ENCODE measurements at places on chromosomes 12 and 14. TPM values are rescaled to one million over a fixed set of nuclear protein-coding genes. Genes with fewer than 3 reads are reported as not detected.

Gene TROAP
- total RNA-seq = 134 TPM

DNA sequence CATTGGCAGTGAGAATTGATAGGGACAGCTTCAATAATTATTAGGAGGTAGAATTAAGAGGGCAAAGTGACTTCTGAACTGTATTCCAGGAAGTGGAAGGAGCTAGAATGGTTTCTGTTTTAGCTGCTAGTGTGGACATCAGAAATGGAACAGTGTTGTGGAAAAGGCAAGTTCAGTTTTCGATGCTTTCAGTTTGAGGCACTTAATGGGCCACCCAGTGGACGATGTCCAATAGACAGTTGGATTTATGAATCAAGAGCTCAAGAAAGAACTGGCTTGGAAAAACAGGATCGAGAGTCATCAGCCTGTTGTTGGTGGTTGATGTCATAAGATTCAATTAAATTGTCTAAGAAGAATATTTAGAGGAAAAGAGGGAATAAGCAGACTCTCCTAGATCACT is 136.3 kb downstream of the DYRK2 start:
- no peak overlapping the region for H3K27ac ChIP-seq
- no peak for DNase-seq
- no peaks in the 10 kb centered on the region for H3K27me3 ChIP-seq

- H3K36me3 ChIP-seq = no peaks in the 10 kb centered on the region
- no peak overlapping the region for H3K27ac ChIP-seq
- H3K4me1 ChIP-seq = peaks cover 10% of the 10 kb centered on the region
- H3K4me3 ChIP-seq = no peak overlapping the region
These were observed 83.9 kb upstream of the FERMT2 start for GRCh38 chr14:53034688-53035230.

Gene INHBC
- total RNA-seq = not detected

DNA sequence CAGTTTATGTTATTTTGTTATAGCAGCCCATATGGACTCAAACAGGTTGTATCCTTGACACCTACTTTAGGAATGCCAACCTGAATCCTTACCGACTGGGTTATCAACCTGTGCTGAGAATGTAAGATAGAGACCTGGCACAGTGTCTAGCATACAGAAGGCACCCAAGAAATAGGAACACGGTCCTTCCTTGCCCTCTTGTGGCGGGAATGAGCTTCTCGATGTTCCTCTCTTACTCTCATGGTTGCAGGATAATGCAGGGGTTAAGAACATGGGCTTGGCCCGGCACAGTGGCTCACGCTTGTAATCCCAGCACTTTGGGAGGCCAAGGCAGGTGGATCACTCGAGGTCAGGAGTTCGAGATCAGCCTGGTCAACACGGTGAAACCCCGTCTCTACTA is 6.5 kb downstream of the C12orf43 start:
- no peaks in the 10 kb centered on the region for H3K4me1 ChIP-seq
- H3K36me3 ChIP-seq = peaks cover 1% of the 10 kb centered on the region
- H3K4me3 ChIP-seq = no peak overlapping the region
- no peak overlapping the region for H3K27ac ChIP-seq

DNA sequence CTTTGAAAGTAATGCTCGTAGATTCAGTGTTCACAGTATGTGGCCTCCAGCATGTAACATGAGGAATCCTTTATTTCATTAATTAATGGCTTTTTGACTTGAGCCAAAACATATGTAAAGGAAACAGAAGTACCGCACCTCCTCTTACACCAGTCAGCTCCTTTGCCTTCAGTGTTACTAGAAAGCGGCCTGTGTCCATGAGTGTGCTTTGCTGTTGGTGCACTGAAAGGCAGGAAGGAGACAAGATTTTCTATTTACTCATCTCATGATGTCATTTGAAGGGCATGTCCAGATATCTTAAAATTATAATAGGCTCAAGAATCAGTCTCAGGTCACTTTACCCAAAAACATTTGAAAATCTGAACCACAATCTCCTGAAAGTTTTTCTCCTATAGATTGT is 9.9 kb upstream of the CCT2 start:
- peaks cover 3% of the 10 kb centered on the region for H3K4me1 ChIP-seq
- DNase-seq = no peak
- no peaks in the 10 kb centered on the region for H3K27me3 ChIP-seq
- H3K27ac ChIP-seq = no peak overlapping the region
- peaks cover 5% of the 10 kb centered on the region for H3K36me3 ChIP-seq

DNA sequence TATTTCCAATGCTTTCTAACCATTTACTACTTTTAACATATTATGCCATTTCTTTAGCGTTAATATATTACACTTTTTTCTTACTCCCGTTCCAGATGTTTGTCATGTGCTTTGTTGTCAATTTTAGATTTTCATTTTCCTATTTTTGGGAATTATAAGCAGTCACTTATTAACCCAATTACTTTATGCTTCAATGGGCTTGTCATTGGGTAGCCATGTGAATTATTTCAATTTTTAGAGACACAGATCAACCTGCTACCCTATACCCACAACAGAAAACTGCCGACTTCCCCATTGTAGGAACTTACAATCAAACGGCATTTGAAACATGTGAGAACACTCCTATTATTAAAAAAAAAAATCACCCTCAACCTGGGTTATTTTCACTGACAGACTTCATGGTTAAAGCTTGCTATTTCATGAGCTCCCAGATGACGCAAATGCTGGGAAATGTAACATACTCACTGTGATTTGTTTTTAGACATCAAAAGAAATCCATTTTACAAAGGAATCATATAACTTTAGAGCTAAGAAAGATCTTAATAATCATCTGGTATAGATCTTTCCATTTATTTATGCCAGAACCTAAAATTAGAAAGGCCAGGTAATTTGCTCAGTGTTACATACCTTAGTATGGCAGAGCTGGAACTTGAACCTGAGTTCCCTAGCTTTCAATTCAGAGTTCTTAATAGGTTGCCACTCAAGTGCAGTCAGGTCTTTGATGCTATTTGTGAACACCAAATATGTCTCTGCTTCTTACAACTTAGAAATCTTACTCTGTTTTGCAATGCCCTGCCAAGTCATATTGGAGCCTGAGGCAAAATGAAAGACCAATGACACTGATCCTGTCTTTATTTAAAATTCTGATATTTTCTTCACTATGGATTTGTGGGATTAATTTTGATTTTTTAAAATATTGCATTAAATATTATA is 340.4 kb downstream of the RAD51B start:
- no peak overlapping the region for H3K4me3 ChIP-seq
- H3K27me3 ChIP-seq = no peaks in the 10 kb centered on the region
- H3K27ac ChIP-seq = no peak overlapping the region
- DNase-seq = no peak
- H3K4me1 ChIP-seq = peaks cover 21% of the 10 kb centered on the region

Gene ARHGEF25
- total RNA-seq = 5.5 TPM

Gene LMNTD1
- not detected for total RNA-seq

Gene CELA1
- total RNA-seq = not detected

DNA sequence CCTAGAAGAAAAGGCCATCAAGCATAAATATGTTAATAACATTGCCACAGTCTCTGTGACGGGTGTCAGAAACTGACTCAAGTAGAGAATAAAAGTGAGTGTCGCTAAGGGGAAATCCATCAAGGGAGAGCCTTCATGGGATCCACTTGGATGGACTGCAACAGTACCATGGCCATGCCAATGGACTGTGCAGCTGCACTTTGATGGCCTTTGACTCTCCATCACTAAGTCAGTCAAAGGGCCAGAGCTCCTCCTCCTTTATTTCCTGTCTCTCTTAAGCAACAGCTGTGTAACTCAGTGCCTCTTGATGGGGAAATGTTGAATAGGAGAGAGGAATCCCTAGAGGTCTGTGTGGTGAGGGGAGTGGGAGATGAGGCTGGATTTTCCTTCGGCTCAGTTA is 335.2 kb downstream of the BMP4 start:
- no peaks in the 10 kb centered on the region for H3K27me3 ChIP-seq
- no peak for DNase-seq
- peaks cover 20% of the 10 kb centered on the region for H3K4me1 ChIP-seq

- H3K4me3 ChIP-seq = no peak overlapping the region
- H3K4me1 ChIP-seq = no peaks in the 10 kb centered on the region
- peaks cover 1% of the 10 kb centered on the region for H3K27me3 ChIP-seq
- H3K36me3 ChIP-seq = no peaks in the 10 kb centered on the region
- peak; percentile 62 for DNase-seq
- no peak overlapping the region for H3K27ac ChIP-seq
These were observed 8.1 kb upstream of the LHX5 start for GRCh38 chr12:113479590-113480335.

Gene KIAA0586
- total RNA-seq = 13.5 TPM

DNA sequence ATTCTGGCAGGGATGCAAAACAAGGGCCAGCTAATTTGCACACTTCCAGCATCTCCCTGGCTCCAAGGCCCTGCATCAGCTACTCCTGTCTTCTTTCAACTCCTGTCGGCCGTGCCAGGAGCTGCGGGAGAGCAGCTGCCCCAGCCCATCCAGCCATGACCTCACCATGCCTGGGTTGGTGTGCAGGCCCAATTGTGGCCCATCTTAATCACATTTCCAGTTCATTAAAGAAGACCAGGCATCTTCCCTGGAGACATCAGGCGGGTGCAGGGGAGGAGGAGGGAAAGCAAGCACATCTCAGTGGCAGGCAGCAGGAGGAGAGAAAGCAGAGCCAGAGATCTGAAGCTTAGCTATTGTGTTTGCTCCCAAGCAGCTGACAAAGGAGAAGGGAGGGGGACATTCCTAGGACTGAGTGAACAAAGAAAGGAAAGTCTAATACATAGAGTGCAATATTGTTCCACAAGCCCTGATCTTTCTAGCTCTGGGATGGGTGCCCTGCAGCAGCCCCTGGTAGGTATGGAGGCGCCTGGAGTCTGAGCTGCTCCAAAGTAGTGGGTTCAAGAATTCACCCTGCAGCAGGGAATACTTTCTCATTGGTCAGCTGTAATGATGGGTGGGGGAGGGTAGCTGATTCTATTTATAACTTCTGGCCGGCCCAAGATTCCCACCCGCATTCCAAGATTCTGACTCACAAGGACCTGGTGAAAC is 40.1 kb downstream of the VWF start:
- H3K36me3 ChIP-seq = no peaks in the 10 kb centered on the region
- peak overlapping the region; percentile 92 for H3K27ac ChIP-seq
- peaks cover 59% of the 10 kb centered on the region for H3K4me1 ChIP-seq
- no peak overlapping the region for H3K4me3 ChIP-seq

GRCh38 chr12:90275088-90275487 is 566.5 kb upstream of the ATP2B1 start:
- DNase-seq = no peak
- H3K4me3 ChIP-seq = no peak overlapping the region
- no peaks in the 10 kb centered on the region for H3K27me3 ChIP-seq

DNA sequence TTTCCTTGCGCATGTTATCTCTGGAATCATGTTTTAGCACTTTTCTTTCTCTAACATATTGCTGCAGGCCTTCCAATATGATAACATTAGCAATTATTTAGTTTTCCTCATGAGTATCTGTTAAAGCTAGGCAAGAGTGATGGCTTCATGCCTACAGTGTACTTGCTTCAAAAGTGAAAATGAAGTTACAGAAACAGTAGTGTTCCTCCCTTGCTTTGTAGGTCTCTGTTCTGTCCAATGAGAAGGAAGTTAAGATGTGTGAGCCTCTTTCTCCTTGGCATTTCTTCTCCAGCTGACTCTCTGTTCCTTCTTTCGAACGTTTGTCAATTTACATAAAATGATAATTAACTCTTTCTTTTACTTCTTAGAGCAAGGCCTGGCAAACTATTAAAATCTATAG is 22.2 kb downstream of the LRRIQ1 start:
- no peaks in the 10 kb centered on the region for H3K4me1 ChIP-seq
- H3K27ac ChIP-seq = no peak overlapping the region
- no peaks in the 10 kb centered on the region for H3K27me3 ChIP-seq
- DNase-seq = no peak
- no peaks in the 10 kb centered on the region for H3K36me3 ChIP-seq

GRCh38 chr14:90291699-90292098 is 35.3 kb downstream of the PSMC1 start:
- peaks cover 2% of the 10 kb centered on the region for H3K36me3 ChIP-seq
- no peak overlapping the region for H3K4me3 ChIP-seq
- no peaks in the 10 kb centered on the region for H3K27me3 ChIP-seq
- H3K4me1 ChIP-seq = no peaks in the 10 kb centered on the region

DNA sequence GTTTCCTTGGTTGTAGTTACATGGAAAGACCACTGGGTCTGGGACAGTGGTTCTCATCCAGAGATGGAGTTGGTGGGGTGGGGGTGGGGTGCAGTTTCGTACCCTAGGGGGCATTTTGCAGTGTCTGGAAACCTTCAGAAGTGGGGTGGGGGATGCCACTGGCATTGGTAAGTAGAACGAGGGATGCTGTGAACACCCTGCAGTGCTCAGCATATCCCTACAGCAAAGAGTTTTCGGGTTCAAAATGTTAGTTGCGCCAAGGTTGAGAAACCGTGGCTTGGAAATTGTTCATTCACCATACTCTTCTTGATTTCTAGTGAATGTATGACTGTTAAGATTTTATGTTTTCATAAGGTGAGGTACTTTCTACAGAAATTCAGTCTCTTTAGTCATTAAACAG is 28.7 kb downstream of the TRAF3 start:
- no peak overlapping the region for H3K4me3 ChIP-seq
- H3K36me3 ChIP-seq = no peaks in the 10 kb centered on the region
- no peak overlapping the region for H3K27ac ChIP-seq
- peaks cover 7% of the 10 kb centered on the region for H3K4me1 ChIP-seq
- DNase-seq = no peak

GRCh38 chr14:67166450-67166853 is 22.8 kb upstream of the GARIN2 start:
- H3K4me1 ChIP-seq = peaks cover 37% of the 10 kb centered on the region
- peak; percentile 44 for DNase-seq
- no peaks in the 10 kb centered on the region for H3K36me3 ChIP-seq

GRCh38 chr12:27982951-27983350 is 10.4 kb upstream of the PTHLH start:
- DNase-seq = no peak
- no peaks in the 10 kb centered on the region for H3K4me1 ChIP-seq
- no peak overlapping the region for H3K27ac ChIP-seq
- H3K36me3 ChIP-seq = no peaks in the 10 kb centered on the region
- H3K4me3 ChIP-seq = no peak overlapping the region
